ENCODE measurements at places on chromosomes 3 and 15. TPM values are rescaled to one million over a fixed set of nuclear protein-coding genes. Genes with fewer than 3 reads are reported as not detected.
A peak's percentile ranks its signal among the peaks of the same experiment; 100 is the strongest.

DNA sequence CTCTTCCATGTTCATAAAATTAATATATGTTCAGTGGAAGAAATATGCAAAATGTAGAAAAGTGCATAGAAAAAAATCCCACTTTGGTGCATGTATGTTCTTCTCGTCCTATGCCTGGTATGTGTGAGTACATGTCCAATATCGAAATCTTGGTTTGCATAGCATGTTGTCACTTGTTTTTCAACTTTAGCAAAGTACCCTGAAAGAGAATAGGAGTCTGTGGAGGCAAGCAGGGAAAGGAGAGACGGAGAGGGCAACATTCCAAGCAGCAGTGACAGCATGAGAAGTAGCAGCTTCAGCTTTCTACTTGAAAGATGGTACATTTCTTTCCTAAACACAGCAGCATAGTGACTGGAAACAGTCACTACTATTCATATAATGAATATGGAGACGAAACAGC, 56.8 kb upstream of the CACNA2D3 start:
- no peak for DNase-seq

DNA sequence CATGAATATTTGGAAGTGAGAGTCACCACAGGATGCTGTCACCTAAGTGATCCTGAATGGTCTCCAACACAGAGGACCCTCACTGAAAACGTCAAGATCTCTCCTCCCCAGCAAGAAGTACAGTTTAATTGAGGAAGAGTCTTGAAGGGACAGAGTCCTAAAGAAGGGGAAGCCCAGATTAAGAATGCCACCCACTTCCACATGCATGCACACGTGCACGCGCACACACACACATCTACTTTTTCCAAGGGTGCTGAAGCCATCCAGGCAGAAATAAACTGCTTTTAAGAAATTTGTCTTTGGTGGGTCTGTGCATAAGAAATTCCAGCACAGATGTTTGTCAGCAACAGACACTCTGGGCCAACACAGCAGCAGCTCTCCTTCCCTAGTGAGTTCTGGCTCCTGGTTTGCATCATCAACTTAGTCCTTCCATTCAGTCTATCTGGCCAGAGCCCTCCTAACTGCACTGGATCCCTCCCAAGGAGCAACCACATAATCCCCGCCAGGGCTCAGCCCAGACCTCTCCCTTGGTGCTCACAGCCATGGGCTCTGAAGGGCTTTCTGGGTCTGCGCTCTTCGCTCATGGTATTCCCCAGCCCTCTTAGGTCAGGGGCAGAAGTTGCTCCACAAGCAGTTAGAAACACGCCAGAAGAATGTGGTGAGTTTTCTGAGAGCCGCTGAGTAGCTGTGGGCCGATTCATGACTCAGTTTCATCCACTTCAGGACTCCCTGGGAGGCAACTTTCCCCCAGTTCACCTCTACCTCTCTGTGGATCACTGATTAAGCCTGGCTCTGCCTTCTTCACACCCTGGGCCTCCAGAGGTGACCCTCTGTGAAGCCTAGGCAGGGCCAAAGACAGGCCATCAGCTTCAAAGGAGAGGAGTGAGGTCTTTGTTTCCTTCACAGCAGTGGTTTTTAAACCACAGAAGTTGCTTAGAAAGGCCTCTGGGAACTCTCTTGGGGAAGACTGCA, 132.6 kb upstream of the LIPC start:
- peak; percentile 66 for DNase-seq

DNA sequence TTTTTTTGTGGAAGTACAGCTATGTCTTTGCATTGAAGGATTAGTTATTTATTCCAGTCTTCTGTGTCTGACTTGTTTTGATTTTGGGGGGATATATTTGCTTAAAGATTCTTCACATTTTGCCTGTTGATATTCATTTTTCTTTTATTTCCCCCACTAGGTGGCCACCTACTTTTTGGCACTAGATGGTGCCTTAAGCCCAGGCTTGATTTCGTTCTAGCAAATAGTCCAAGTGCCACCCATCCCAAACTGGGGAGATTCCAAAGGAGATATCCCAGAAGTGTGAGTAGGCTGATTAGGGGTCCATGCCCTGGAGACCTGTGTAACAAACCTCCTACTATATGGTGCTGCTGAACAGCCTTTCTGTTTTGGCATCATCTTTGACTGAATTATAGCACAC, 80.0 kb upstream of the SPATA16 start:
- DNase-seq, result no peak

Gene ZNF860
- total RNA-seq, result not detected

Gene CKMT1B
- not detected for total RNA-seq

- DNase-seq, result no peak
Observed at GRCh38 chr3:68123231-68123630, 468.8 kb upstream of the SUCLG2 start.

- no peak for DNase-seq
Observed at GRCh38 chr15:39199076-39199475, 381.8 kb upstream of the THBS1 start.

DNA sequence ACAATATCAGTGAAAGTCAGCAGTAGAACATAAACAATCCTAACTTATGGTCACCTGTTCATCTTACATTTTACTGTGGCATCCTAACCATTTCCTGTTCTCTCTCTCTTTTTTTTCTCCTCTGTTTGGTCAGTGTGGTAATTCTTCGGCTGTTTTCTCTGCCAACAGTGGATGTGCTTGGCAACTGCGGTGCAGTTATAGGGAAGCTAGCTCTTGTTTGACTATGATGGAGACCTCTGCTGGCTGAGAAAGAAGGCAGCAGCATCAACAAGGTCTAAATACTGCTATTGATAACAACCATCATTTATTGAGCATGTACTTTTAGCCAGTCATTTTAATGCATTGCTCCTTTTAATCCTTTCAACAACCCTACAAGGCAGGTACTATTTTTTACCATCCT, 723 bp upstream of the DRD3 start:
- no peak for DNase-seq

- no peak for DNase-seq
Observed at GRCh38 chr15:69535101-69535638, 82.6 kb downstream of the RPLP1 start.

DNA sequence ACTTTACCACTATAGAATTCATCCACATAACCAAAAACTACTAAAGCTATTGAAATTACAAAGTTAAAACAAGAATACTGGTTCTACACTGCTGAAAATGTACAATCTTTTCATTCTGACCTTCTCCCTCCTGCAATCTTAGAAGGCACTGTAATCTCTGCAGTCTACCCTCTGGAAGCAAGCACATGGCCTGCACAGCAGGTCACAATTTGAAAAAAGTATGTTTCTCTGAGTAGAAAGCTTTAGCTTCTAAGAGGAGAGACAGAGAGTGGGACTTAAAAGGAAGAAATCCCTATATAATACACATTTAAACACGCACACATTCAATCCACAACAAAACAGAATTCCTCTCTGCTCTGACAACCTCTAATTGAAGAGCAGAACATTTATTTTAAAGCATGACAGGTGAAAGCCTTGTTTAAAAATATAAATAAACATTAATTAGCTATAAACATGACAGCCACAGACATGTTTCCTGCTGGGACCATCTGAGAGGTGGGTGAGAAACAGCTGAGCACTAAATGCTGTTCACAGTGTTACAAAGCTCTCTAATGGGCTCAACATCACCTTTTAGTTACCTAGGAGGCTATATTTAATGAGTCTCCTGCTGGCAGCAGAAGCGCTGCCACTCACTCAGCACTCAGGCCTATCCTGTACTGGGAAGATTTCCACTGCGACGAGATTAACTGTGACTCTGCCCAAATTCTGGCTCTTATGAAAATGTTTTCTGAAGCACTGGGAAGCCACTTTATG, 447.4 kb downstream of the AGBL1 start:
- DNase-seq, result no peak

- DNase-seq, result peak; percentile 91
Observed at GRCh38 chr15:98727115-98728040, 79.0 kb downstream of the IGF1R start.

Gene THRB
- 34.8 TPM for total RNA-seq

GRCh38 chr3:186814100-186814499, 7.8 kb upstream of the RFC4 start:
- DNase-seq, result no peak

- DNase-seq, result no peak
Observed at GRCh38 chr15:64389036-64389435, 1.4 kb downstream of the TRIP4 start.

Gene GP9
- total RNA-seq, result not detected

DNA sequence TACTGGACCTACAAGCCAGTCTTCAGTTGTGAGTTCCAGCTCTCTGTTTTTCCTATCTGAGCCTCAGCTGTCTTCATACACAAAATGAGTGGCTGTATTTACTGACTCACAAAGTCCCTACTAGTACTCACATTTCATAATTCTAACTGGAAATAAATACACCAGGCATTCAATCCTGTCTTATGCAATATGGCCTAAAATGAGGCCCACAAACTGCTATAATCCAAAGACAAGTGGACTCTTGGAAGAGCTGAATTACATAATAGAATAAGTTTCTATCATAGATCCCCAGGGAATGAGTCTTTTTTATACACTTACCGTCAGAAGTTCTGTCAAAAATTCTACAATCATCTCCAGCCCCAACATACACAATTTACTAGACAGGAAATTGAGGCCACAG, 211.9 kb downstream of the LRRN1 start:
- no peak for DNase-seq

Gene LTF
- 2.0 TPM for total RNA-seq

DNA sequence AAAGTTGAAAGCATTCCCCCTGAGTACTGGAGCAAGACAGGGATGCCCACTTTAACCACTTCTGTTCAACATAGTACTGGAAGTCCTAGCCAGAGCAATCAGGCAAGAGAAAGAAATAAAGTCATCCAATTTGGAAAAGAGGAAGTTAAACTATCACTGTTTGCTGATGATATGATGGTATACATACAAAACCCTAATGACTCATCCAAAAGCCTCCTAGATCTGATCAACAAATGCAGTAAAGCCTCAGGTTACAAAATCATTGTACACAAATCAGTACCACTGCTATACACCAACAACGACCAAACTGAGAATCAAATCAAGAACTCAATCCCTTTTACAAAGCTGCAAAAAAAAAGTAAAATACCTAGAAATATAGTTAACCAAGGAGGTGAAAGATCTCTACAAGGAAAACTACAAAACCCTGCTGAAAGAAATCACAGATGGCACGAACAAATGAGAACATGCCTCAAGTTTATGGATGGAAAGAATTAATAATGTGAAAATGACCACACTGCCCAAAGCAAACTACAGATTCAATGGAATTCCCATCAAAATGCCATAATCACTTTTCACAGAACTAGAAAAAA, 40.3 kb downstream of the RPL39L start:
- DNase-seq, result no peak

- DNase-seq, result no peak
Observed at GRCh38 chr15:92418864-92419263, 25.2 kb downstream of the ST8SIA2 start.

DNA sequence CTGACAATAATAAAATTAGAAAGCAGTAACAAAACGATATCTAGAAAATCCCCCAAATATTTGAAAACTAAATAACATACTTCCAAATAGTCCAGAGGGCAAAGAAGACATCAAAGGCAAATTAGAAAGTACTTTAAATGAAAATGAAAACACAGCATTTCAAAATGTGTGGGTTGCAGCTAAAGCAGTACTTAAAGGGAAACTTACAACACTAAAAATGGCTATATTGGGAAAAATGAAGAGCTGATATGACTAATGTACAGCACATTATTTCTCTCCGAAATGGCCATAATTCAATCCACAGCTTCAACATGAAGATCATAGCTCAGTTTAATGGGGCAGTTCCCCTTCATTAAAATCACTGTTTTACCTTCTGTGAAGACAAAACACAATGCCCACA, 71.9 kb downstream of the FBXL22 start:
- DNase-seq, result no peak

DNA sequence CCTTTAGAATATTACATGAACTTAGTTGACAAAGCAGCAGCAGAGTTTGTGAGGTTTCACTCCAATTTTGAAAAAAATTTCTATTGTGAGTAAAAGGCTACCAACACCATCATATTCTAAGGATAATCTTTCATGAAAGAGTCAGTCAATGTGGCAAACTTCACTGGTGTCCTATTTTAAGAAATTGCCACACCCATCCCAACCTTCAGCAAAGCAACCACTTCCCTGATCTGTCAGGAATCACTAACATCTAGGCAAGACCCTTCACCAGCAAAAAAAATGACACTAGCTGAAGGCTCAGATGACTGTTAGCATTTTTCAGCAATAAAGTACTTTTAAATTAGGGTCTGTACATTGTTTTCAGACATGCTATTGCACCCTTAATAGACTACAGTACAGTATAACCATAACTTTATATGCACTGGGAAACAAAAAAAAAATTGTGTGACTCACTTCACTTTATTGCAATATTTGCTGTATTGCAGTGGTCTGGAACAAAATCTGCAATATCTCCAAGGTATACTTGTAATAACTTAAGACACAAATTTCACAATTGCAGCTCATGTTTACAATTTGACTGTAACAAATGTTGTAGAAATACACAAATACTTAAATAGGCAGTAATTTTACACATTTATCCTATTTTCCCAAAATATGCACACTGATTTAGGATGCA, 38.9 kb upstream of the ALCAM start:
- no peak for DNase-seq

Gene ZNF80
- not detected for total RNA-seq

Gene ATP2C1
- total RNA-seq, result 28.7 TPM

Gene RRP9
- 26.4 TPM for total RNA-seq

GRCh38 chr3:139933766-139934165, 1.2 kb upstream of the CLSTN2 start:
- no peak for DNase-seq

DNA sequence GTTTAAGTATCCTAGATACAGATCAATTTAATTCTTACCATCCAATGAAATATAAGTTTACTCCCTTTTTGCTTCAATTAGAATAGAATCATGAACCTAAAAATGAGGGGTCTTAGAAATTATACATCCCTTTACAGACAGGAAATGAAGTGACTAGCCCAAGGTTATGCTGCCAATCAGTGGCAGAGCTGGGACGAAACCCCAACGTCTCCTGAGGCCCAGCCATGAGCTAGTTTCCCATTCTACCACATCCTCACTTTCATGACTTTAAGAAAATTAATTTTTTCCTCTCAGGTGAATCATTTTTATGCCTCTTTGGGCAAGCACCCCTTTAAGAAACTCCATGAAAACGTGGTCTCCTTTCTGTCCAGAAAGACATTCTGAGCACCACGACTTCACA, 11.2 kb downstream of the LRIG1 start:
- DNase-seq, result no peak

Gene INSYN1
- 6.6 TPM for total RNA-seq

Gene HTD2
- 12.0 TPM for total RNA-seq

DNA sequence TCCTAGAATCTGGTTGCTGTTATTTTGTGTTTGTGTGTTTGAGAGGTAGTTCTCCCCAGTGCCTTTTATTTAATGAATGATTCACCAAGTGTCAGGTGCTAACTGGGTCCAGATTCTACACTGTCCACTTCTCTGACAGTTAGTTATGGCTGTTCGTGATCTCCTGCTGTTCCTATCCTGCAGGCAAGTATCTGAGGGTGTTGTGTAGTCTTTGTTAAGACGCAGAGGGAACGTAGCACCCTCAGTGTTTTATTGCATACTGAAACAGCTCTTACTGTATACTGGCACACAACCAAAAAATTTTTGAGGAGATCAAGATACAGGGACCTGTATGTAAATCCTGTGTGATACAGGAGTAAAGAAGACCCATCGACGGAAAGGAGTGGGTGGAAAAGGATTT, 1271.3 kb downstream of the ROBO1 start:
- no peak for DNase-seq
